ENCODE measurements at places on chromosomes 7 and 10.

- DNase-seq, result no peak
These were observed 58.1 kb downstream of the UNCX start for GRCh38 chr7:1290679-1291356.

DNA sequence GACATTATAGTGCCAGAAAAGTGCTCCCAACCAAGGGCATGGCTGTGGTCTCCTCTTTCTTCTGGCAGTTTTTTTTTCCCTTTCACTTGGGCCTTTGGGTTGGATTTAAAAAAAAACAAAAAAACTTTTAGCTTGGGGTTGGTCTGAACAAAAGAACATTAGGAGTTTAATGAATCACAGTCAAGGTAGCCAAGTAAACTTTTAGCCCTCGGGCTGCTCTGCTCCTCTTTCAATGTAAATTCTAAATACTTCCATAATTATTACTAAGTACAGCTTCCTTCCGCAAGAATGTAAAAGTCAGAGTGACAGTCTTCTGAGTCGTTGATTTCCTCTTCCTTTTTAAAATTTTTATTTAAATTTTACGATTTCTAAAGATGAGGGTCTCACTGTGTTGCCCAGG is 79.2 kb downstream of the NRF1 start:
- DNase-seq, result no peak

DNA sequence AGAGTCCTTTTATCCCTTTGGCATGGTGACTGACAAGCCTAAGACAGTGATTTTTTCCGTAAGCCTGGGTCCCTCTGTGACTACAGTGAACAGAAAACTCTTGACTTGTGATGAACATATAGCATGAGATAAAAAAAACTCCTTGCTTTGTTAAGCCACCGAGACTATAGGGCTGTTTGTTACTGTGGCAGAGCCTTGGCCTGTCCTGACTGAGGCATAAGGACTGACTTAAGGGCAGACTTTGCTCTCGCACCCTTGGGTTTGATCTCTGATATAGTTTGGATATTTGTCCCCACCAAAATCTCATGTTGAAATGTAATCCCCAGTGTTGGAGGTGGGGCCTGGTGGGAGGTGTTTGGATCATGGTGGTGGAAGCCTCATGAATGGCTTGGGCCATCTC is 316.4 kb upstream of the C7orf33 start:
- no peak for DNase-seq

- no peak for DNase-seq
These were observed 457.1 kb downstream of the TYW1 start for GRCh38 chr7:67453580-67454380.
